ENCODE measurements at places on chromosomes 7 and 10. TPM values are rescaled to one million over a fixed set of nuclear protein-coding genes. Genes with fewer than 3 reads are reported as not detected.

Gene MTERF1
- polyA plus RNA-seq, result 11.2 TPM

Gene DTX2
- 36.1 TPM for polyA plus RNA-seq

Gene THSD7A
- 1.1 TPM for polyA plus RNA-seq

Gene BAIAP2L1
- 23.8 TPM for polyA plus RNA-seq

Gene PRTFDC1
- polyA plus RNA-seq, result 9.1 TPM

Gene MBL2
- not detected for polyA plus RNA-seq

Gene COL28A1
- polyA plus RNA-seq, result 0.70 TPM

Gene HKDC1
- not detected for polyA plus RNA-seq

Gene EBLN1
- not detected for polyA plus RNA-seq

Gene HSPA14
- polyA plus RNA-seq, result 48.1 TPM

Gene ARMH3
- polyA plus RNA-seq, result 8.0 TPM

Gene PSMG3
- polyA plus RNA-seq, result 84.8 TPM

Gene SFMBT2
- 2.9 TPM for polyA plus RNA-seq

Gene ZNF438
- 0.91 TPM for polyA plus RNA-seq

Gene LLCFC1
- polyA plus RNA-seq, result not detected

Gene KCNIP2
- polyA plus RNA-seq, result 2.2 TPM

Gene SPRN
- polyA plus RNA-seq, result 0.31 TPM

Gene TDRD1
- 0.64 TPM for polyA plus RNA-seq

Gene TMEM168
- polyA plus RNA-seq, result 4.0 TPM

Gene SPDYE2B
- not detected for polyA plus RNA-seq

Gene SHH
- polyA plus RNA-seq, result not detected

Gene PIP
- not detected for polyA plus RNA-seq

Gene TAS2R4
- 0.77 TPM for polyA plus RNA-seq

Gene GRM8
- 1.7 TPM for polyA plus RNA-seq

Gene GNAT3
- polyA plus RNA-seq, result not detected

Gene TMEM26
- polyA plus RNA-seq, result 1.5 TPM

Gene SFTPA1
- not detected for polyA plus RNA-seq

Gene DNAH11
- polyA plus RNA-seq, result 9.3 TPM

Gene HYAL4
- not detected for polyA plus RNA-seq

Gene EN2
- polyA plus RNA-seq, result not detected

Gene GPER1
- 0.89 TPM for polyA plus RNA-seq

Gene MCM10
- 33.4 TPM for polyA plus RNA-seq

Gene PNLIP
- not detected for polyA plus RNA-seq

Gene COBL
- polyA plus RNA-seq, result 16.1 TPM

Gene NRAP
- not detected for polyA plus RNA-seq

Gene PDE6C
- 0.06 TPM for polyA plus RNA-seq

Gene ZNF485
- polyA plus RNA-seq, result 5.7 TPM

Gene TMEM72
- polyA plus RNA-seq, result not detected

Gene IL6
- 1.6 TPM for polyA plus RNA-seq

Gene LIPF
- polyA plus RNA-seq, result not detected

Gene ZNF804B
- polyA plus RNA-seq, result not detected

Gene USP6NL
- 6.8 TPM for polyA plus RNA-seq

Gene PARD3
- 30.2 TPM for polyA plus RNA-seq

Gene TAC1
- 9.7 TPM for polyA plus RNA-seq

All from GM23338 (cell line).